ENCODE measurements at places on chromosomes 4 and X.

GRCh38 chr4:40269133-40269532 lies 66.0 kb upstream of the CHRNA9 start:
- no peak for DNase-seq

GRCh38 chr4:173960398-173960797 lies 323.1 kb downstream of the FBXO8 start:
- DNase-seq: no peak

DNA sequence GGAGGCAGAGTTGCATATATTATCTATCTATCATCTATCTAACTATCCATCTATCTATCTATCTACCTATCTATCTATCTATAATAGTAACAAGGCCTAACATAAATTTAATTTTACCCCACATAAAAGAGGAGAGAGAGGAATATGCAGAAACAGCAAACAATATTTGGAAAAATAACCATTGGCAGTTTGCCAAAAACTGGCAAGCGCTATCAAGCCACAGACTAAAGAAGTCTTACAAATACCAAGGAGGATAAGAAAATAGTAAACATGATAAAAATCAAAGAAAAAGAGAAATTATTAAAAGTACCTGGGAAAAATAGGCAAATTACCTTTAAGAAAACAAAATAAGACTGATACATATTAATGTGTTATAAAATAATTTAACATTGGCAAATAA lies 230.8 kb downstream of the CPXCR1 start:
- no peak for DNase-seq

GRCh38 chr4:154551872-154552686 lies 1.9 kb upstream of the PLRG1 start:
- peak; percentile 85 for DNase-seq

GRCh38 chrX:131068945-131069719 lies 11.0 kb downstream of the ARHGAP36 start:
- peak; percentile 51 for DNase-seq

DNA sequence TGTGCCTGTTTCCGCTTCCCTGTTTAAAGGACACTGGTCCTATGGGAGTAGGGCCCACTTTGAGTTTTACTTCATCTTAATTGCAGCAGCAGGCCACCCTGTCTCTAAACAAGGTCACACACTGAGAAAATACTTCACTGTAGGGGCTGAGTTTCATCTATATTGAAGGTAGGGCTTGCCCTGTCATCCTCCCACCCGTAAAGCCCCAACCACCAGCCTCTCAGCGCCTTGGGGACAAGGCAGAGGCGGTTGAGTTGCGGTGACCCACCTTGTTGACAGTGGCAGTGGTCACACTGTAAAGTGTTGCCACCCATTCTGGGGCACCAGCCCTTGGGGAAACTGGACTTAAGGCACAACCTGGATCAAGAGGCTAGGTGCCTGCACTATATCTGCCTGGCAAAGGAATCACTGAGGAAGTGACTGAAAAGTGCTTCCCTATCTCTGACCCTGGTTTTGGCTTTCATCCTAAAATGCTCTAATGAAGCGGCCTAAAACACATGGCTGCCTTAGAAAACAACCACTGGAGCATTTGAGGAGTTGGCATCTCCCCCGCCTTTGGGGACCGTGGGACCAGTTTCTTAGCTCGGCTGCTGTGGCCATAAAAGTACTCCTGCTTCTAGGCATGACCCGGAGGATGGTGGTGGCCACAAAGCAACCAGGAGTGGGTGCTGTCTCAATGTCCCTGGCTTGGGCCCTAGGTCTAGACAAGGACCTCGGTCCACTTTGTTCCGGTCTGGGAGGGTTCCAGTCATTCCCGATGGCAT lies 7.8 kb upstream of the WDR1 start:
- no peak for DNase-seq

- DNase-seq: no peak
Measured at GRCh38 chr4:38123555-38123954, 163.4 kb downstream of the PTTG2 start.

DNA sequence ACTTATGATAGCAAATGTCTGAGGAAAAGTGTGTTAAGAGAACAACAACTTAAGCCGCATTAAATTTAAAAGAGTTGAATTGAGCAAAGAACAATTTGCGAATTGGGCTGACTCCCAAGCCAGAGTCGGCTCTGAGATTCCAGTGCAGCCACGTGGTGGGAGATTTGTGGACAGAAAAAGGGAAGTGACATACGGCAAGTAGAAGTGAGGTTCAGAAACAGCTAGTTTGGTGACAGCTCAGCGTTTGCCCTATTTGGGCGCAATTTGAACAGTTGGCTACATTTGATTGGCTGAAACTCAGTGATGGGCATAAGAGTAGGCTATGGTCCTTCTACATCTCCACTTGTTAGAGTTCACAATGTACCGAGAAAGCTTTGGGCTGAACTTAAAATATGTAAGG lies 124.0 kb downstream of the PRKX start:
- no peak for DNase-seq

- DNase-seq: no peak
Measured at GRCh38 chr4:24212642-24213041, 322.8 kb upstream of the PPARGC1A start.

Data from K562 (cell line).